ENCODE measurements at places on chromosomes 6 and 20.

GRCh38 chr6:158867381-158868121, 48.4 kb upstream of the EZR start:
- DNase-seq: no peak

GRCh38 chr6:122790028-122790422, 967 bp downstream of the SMPDL3A start:
- DNase-seq: no peak

- DNase-seq: no peak
Observed at GRCh38 chr6:104326173-104327001, 533.3 kb downstream of the HACE1 start.

DNA sequence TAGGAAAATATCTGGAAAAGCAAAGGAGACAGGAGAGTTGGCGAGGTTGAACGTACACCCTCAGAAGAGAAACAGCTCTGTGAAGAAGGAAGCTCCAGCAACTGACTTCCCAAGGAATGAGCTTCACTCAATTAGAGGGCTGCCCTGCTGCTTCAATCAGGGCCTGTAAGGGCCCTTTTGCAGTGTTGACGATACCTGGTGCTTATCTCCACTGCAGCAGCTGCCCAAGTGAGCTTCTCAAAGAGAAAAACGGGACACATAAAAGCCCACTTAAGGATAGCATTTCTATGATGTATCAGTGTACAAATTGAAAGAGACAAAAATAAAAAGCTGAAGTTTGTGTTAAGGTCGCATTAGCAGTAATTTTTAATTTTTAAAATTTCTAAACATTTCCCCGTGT, 16.4 kb downstream of the SEC63 start:
- no peak for DNase-seq

DNA sequence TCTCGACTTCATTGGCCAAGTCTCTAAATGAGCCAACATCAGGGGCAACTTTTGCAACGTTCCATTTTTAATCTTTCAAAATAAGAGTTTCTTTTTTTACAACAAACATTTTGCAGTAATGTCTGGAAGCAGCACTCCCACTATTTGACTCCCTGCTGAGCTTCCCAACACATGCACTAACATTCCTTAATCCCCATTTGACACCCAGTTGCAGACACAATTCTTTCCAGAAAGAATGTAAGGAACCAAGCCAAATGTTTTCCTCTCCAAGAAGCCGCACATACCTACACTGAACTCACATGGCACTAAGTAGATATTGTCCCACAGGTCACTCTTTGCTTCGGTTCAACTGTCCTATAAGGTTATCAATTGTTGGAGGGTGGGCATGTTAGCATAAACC, 165.6 kb downstream of the GRM1 start:
- DNase-seq: no peak

GRCh38 chr6:1477432-1478090, 88.2 kb downstream of the FOXF2 start:
- DNase-seq: no peak

- no peak for DNase-seq
Observed at GRCh38 chr6:31836474-31837368, 9.2 kb downstream of the HSPA1B start.

GRCh38 chr6:53585208-53585900, 40.5 kb upstream of the GCLC start:
- no peak for DNase-seq

- no peak for DNase-seq
Observed at GRCh38 chr20:21301940-21302663, 1.0 kb upstream of the XRN2 start.

- no peak for DNase-seq
Observed at GRCh38 chr6:124237911-124238310, 434.2 kb downstream of the NKAIN2 start.

DNA sequence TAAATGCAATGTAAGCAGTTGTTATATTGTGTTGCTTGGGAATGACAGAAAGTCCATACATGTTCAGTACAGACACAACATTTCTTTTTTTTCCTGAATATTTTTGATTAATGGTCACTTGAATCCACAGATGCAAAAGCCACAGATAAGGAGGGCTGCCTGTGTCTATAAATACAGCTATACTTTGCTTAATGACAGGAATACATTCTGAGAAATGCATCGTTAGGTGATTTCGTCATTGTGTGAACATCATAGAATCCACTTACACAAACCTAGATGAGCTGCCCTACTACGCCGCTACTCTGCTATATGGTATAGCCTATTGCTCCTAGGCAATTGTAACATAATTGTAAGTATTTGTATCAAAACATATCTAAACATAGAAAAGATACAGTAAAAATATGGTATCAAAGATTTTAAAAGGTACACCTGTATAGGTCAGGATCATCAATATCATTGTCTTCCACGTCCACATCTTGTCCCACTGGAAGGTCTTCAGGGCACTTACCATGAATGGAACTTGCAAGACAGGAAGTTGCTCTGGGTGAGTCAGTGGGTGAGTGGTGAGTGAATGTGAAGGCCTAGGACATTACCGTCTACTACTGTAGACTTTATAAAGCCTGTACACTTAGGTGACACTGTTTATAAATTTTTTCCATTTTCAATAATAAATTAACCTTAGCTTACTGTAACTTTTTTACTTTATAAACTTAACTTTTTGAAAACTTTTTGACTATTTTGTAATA, 27.9 kb upstream of the POPDC3 start:
- no peak for DNase-seq

GRCh38 chr6:153096792-153097191, 34.3 kb downstream of the RGS17 start:
- no peak for DNase-seq

GRCh38 chr6:89590133-89590532, 48.4 kb downstream of the LYRM2 start:
- no peak for DNase-seq

GRCh38 chr20:53503517-53503919, 90.1 kb downstream of the ZNF217 start:
- DNase-seq: no peak

GRCh38 chr20:34008477-34008876, 14.8 kb downstream of the RALY start:
- no peak for DNase-seq

DNA sequence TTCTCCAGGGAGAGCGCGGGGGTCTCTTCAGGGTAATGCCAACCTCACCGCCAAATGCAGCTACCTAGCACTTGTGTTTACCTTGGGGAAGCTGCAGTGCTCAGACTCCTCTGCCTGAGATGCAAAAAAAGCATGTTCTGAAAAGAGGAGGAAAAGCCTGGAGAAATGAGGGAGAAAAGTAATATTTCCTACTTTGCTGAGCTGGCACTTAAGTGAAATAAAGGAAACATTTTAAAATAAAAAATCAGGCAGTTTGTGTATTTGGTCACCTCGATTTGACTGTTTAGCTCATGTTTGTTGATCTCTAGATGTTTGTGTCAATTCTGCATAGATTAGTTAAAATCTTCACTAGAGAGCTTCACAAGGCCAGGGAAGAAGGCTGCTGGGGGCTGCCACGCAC, 487.2 kb downstream of the QKI start:
- no peak for DNase-seq

GRCh38 chr6:41252401-41253169, 24.4 kb downstream of the TREML4 start:
- no peak for DNase-seq

DNA sequence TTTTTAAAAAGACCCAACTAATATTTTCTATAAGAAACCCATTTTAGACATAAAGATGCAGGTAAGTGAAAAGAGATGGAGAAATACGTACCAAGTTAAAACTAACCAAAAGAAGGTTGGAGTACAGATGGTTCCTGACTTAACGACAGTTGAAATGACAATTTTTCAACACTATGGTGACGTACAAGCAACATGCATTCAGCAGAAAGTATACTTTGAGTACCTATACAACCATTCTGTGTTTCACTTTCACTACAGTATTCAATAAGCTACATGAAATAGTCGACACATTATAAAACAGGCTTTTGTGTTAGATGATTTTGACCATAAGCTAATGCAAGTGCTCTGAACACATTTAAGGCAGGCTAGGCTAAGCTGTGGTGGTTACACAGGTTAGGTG, 228.9 kb downstream of the RNGTT start:
- no peak for DNase-seq

DNA sequence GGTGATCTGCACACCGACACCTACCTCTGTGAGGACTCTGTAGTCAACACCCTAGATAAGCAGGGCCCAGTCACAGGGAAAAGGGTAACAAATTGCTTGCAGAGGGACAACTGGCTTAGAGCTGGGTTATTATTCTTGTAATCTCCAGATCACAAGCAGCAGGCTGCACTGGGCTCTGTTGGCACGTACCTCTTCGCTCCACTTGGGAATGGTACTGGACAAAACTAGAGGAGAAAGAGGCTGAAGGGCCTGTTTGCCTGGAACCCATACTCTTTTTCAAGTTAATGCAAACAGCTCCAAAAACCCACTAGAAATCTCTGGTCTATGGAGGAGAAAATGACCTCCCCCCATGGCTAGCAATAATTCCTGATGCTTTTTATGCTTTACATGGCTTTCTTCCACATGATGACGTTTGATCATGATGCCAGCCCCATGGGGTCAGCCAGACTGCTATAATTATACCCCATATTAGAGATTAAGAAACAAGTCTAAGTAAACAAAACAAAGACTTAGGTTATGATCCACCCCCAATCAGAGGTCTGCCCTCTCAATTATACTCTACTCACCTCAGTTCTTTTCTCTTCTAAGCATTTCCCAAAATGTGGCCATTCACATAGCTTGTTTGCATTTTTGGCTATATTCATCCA, 190.0 kb downstream of the UNC5CL start:
- no peak for DNase-seq

- DNase-seq: no peak
Observed at GRCh38 chr6:109979033-109979921, 1.2 kb downstream of the GPR6 start.

GRCh38 chr20:21090721-21091120, 15.4 kb downstream of the LINC00237 start:
- DNase-seq: no peak

DNA sequence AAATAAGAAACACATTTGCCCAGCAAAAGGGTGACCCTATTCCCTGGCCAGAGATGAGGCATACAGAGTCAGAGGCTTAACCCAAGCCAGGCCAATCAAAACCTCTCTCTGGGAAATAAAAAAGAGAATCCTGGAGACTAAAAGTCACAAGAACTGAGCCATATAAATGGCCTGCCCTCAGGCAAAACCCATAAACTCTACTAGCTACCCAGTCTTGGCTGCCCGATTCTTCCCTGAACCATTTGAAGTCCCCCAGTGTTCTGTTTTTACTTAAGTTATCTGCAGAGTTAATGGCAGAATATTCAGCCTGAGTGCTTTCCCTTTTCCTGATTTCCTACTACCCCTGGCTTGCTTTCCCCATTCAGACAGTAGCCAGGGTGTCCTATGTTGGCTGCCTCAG, 13.9 kb downstream of the KCNK15 start:
- no peak for DNase-seq

DNA sequence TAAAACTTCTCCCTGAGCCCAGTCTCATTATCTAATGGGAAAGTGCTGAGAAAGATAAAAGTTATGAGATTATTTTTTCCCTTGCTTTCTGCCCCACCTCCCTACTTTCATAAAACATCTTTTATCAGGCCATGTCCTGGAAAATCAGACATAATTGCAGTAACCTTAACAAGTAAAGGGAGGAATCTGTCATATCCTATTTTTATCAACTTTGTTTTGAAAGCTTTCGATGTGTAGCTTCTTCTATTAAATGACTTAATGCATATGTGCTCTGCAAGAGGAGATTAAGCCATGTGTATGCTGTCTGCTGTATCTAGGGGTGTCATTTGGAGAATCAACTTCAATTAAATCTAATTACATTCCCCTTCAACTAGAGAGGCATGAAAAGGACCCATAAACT, 408.9 kb downstream of the CBLN4 start:
- no peak for DNase-seq

DNA sequence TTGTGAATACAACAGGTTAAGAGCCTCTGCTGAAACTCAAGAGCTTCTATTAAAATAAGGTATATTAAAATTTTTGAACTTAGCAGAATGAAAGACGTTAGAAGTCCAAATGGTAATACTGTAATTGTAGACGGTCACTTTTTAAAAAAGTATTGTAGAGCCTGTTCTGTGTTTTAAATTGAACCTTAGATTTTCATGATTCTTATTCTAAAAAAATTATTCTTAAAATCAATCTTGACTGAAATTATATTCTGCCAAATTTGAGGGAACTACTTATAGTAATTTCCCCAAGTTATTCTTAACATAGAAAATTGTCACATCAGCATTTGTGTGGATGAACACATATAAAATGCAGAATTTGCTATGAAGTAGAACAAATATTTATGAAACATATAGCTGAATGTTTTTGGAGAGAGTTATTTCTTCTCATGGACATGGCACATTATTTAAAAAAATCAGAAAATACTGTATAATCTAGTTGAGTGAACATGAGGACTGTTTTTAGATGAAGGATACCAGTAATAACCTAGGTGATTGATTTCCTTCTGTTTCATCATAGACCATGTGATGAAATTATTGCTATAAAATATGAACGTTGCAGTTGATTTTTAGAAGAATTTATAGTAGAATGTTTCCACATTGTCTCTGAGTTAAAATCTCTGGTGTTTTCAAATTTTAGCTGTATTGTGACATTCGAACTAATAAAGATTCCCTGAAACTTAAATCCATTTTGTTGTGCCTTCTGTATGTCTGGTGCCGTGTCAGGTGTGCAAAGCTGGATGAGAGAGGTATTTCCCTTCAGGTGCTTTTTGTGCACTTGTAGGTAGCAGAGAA, 2.8 kb downstream of the TBPL1 start:
- DNase-seq: no peak

- DNase-seq: no peak
Observed at GRCh38 chr6:33380272-33380981, 11.2 kb upstream of the KIFC1 start.

- DNase-seq: no peak
Observed at GRCh38 chr6:29954272-29954671, 11.9 kb downstream of the HLA-A start.

- DNase-seq: no peak
Observed at GRCh38 chr6:39172377-39172757, 56.9 kb downstream of the KCNK5 start.

DNA sequence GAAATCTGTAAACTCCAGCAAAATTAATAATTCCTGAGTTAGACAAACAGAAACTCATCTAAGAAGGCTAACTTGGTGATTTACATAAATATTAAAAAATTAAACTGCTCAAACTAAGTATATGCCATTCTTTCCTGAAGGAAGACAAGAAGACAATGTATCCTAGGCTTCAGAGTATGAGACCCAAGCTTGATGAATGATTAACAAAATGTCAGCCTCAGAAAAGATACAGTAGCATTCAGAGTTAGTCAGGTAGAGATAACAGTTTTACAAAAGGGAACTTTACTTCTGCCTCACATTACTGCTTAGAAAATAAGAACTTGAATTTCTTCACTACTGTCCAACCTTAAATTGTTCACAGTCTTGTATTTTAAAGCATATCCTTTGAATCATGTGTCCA, 12.0 kb downstream of the CSNK2A1 start:
- DNase-seq: no peak

DNA sequence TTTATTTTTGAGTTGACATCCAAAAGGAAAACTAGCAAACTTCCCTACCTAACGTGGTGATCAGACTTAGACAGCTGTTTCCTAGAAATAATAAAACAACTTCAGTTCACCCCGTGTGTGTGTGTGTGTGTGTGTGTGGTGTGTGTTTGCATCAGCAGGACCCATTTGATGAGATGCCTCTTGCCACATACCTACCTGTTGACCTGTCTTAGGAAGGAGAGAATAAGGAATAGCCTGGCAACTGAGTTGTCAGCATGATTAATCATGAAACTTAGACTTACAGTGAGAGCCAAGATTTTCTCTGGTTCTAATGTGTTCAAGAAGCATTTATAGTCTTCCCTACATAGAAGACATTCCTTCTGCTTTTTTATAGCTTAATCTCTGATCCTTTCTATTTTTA, 16.1 kb upstream of the PBOV1 start:
- no peak for DNase-seq

- no peak for DNase-seq
Observed at GRCh38 chr6:19755181-19755580, 82.0 kb upstream of the ID4 start.
